Anterior cingulate cortex (tissue), 58 donors: ENCODE measurements at places on chromosomes 2 and 18.

DNA sequence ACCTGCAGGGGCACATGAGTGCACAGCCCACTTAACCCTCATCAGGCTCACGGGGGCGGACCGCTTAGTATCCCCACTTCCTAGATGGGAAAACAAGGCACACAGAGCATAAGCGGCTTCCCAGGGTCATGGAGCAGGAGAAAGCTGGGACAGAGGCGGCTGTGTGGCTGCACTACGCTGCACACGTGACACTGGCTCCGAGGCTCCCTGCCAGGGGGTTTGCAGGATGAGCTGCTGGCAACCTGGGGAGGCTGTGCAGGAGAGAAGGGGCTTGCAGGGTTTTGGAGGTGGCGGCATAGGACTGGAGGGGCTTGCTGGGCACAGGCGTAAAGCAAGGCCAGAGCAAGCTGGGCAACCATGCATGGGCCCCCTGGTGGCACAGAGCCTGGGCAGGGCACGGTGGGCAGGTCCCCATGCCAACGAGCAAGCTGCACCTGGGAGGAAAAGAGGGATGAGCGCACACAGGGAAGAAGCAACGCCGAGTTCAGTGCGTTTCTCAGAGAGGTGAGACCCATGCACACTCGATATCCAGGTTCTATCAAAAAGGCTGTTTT lies 268.6 kb downstream of the HDAC4 start:
- DNase-seq = no peak

- DNase-seq = no peak
These were observed 3.6 kb upstream of the DGKD start for GRCh38 chr2:233350708-233351107.

GRCh38 chr2:99851089-99851488 lies 291.3 kb downstream of the AFF3 start:
- no peak for DNase-seq

- no peak for DNase-seq
These were observed 4.0 kb downstream of the NRXN1 start for GRCh38 chr2:51027968-51028367.

- DNase-seq = no peak
These were observed 37.6 kb upstream of the MGAT4A start for GRCh38 chr2:98768384-98769113.

GRCh38 chr2:54666131-54666633 lies 57.3 kb upstream of the EML6 start:
- DNase-seq = no peak

- no peak for DNase-seq
These were observed 8.1 kb downstream of the EMILIN2 start for GRCh38 chr18:2854875-2855274.

DNA sequence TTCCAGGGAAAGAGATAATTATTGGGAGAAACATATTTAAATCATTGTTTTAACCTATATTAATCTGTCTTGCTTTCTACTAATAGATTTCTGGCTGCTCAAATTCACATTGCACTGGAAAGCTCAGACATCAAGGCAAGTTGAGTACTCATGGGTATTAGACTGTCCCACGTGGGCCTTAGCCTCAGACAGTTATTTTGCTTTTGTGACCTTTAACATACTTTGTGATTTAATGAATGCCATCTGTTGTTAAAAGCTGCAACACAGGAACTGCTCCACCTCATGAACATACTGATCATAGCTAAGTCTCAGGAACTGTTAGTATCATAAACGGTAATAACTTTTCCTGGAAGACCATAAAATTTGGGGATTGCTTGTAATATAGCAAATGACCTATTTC lies 2.7 kb upstream of the LCT start:
- no peak for DNase-seq

- DNase-seq = no peak
These were observed 28.5 kb downstream of the MBP start for GRCh38 chr18:77103991-77104531.

DNA sequence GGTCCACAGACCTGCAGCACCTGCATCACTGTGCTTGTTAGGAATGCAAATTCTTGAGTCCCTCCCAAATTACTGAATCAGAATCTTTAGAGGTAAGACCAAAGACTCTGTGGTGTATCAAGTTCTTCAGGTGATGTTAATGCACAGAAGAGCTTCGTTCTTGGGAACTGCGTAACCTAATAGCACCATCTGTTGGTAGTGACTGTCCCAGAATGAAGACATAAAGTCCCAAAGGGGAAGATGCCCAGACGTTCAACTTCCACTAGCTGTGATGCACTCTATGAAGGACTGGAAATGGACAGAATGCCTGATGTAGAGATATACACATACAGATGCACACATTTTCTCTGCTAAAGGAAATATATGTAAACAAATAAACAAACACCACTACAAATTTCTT lies 576.0 kb downstream of the LRP1B start:
- DNase-seq = no peak

DNA sequence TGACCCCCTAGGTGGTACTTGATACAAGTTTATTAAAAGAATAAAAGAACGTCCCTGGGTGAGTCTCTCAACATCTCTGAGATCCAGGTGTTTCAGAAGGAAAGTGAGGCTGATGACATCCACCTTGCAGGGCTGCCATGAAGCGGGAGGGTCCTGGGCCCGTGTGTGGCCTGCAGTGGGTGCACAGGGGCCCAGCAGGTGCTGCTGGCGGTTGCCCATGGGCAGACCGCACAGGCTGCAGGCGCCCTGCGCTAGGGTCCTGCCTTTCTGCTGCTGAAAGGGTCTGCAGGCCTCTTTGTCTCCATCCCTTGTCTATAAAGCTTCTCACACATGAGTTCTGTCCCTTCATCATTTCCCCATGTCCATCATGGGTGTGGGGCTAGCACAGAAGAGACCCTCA lies 247.0 kb downstream of the TFCP2L1 start:
- DNase-seq = no peak

- no peak for DNase-seq
These were observed 87.5 kb upstream of the KCNE4 start for GRCh38 chr2:222964376-222965031.

- DNase-seq = no peak
These were observed 76.4 kb downstream of the BOD1L2 start for GRCh38 chr18:57223144-57223870.

DNA sequence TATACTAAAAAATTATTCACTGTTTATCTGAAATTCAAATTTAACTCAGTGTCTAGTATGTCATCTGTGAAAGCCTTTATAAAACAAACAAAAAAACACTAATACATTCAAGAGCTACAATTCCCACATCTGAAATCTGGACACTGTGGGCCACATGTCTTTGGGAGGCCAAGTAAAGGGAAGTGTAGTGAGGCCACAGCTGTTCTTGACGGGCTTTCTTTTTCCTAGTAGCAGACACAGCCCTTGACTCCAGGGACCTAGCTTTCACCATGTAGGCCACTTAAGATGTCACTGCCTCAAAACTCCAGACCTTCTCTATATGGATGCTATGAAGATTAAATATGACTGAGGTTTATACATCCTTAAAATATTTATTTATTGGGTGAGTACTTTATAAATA lies 91.1 kb downstream of the RBMS1 start:
- no peak for DNase-seq

GRCh38 chr2:164910101-164910899 lies 45.0 kb downstream of the SLC38A11 start:
- DNase-seq = no peak

- DNase-seq = no peak
These were observed 98.5 kb upstream of the RMDN2 start for GRCh38 chr2:37826611-37827010.

GRCh38 chr2:196597531-196597930 lies 42.0 kb upstream of the CCDC150 start:
- DNase-seq = no peak

DNA sequence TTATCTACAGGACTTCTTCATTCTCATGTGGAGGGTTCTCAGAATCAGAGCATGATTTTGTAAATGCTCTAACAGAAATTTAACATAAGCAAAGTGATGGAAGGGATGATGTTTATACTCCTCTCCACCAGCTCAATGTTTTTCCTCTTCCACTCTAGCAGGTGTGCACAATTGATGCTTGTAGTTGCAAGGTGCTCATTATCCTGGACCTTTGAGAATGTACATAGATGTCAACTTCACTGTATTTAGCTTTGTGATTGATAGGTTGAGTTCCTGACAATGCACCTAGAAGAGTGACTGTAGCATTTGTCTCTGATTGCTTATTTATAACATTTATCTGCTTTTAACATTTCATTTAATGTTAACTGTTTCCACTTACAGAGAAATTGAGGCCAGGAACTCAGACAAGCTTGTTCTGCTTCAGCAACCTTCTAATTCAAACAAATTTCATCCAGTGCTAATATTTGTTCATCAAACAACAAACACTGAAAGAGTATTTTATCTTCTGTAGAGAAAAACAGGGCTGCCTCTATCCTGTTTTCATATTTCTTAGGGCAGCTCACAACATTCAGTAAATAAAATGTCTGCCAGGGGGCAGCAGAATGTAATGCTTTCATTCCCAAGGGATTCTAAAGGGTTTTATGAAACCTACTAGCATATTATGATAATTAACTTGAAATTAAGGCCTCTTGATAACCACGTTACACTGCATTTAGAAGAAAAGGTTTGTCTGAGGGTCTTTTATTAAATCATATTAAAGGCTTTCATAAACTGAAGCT lies 127.9 kb upstream of the NOL4 start:
- DNase-seq = no peak

- DNase-seq = no peak
These were observed 244.3 kb downstream of the METTL4 start for GRCh38 chr18:2326999-2327398.

GRCh38 chr2:218219934-218220333 lies 2.9 kb downstream of the ARPC2 start:
- DNase-seq = no peak

DNA sequence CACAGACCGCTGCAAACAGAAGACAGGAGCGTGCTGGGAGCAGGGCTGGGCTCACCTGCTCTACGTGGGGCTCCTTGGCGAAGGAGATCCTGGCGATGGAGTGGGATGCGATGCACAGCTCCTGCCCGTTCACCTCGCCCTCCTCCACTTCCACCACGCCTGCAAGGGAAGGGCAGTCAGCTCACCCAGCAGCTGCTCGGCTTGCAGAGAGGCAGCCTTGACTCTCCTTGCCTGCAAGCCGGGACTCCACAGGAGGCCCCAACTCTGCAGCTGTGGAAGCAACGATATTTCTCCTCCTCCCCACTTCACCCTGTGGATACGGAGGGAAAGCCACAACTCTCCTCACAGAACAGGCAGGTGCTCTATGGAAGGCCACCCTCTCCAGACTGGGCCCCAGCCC lies 35.1 kb downstream of the THAP4 start:
- no peak for DNase-seq

GRCh38 chr2:149418065-149418464 lies 87.7 kb downstream of the LYPD6 start:
- no peak for DNase-seq

- DNase-seq = no peak
These were observed 31.3 kb downstream of the NCK2 start for GRCh38 chr2:105775809-105776559.

- no peak for DNase-seq
These were observed 125.9 kb downstream of the PLA2R1 start for GRCh38 chr2:159936471-159936870.

GRCh38 chr2:191935247-191935646 lies 88.4 kb upstream of the CAVIN2 start:
- no peak for DNase-seq

- DNase-seq = no peak
These were observed 901 bp upstream of the MFSD6 start for GRCh38 chr2:190407246-190407661.

GRCh38 chr2:64876137-64876647 lies 113.0 kb upstream of the SLC1A4 start:
- DNase-seq = peak; percentile 48

- DNase-seq = no peak
These were observed 197.6 kb downstream of the LDLRAD4 start for GRCh38 chr18:13416208-13416607.

DNA sequence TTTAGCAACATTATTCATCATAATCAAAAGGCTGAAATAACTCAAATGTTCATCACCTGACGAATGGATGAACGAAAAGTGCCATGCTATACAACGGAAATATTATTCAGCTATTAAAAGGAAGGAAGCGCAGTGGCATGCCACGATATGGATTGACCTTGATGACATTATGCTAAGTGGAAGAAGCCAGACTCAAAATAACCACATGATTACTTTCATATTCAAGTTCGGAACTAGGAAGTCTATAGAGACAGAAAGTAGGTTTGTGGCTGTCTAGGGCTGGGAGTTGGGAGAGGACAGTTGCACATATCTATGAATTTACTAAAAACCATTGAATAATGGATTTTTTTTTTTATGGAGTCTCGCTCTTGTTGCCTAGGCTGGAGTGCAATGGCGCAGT lies 13.4 kb upstream of the PDIA6 start:
- no peak for DNase-seq

- DNase-seq = no peak
These were observed 142.0 kb downstream of the COPS8 start for GRCh38 chr2:237227592-237228280.

DNA sequence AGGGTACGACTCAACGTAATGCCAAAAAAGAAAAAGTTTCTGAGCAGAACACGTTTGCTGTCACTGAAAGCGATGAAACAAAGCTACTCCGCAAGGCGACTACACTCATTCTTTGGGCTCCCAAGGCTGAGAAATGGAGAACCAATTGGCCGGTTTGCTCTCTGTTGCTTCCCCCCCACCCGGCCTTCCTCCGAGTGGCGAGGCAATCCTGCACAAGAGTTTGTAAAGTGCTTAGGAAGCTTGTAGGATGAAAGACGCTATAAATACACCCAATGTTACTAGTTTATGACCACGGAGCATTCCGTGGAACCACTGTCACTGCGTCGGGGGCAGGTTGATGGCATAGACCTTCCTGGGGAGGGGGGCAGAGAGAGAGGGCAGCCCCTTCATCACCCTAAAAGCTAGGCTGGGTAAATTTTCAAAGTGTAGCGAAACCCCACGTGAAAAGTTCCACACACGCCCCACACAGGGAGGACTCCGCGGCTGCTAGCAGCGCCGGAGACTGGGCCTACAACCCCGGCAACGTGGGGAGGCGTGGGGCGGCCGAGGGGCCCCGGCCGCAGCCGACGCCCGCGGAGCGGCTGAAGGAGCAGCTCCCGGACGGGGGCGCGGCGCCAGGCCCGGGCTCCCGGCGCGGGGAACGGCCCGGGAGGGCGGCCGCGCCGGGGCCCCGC lies 915 bp downstream of the CUL3 start:
- no peak for DNase-seq

GRCh38 chr18:74353169-74353775 lies 37.6 kb downstream of the C18orf63 start:
- peak; percentile 7 for DNase-seq

DNA sequence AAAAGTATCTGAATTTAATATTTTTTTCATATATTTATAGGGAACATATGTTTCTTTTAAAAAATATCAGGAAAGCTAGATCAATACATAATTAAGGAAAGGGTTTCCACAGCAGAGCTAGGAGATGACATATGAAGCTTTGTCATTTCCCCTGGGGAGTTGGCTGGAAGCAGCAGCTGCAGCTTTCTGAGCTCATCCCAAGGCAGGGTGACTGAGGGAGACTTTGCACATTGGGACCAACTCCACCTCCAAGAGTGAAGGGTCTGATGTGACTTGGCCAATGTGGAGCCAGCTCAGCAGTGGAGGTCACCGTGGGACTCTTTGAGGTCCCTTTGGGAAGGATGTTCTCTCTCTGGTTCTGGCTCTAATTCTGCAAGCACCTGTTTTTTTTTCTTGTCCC lies 315.1 kb downstream of the RDH14 start:
- no peak for DNase-seq
